Articular chondrocyte of knee joint (primary cell): ENCODE measurements at places on chromosomes 3 and 15. TPM values are rescaled to one million over a fixed set of nuclear protein-coding genes. Genes with fewer than 3 reads are reported as not detected.

Gene UROC1
- not detected in 2 replicates for total RNA-seq

Gene PLD1
- total RNA-seq, result 54.0 and 56.6 TPM in 2 replicates

Gene DOCK3
- total RNA-seq, result 0.26 and 0.32 TPM in 2 replicates

Gene CYP8B1
- total RNA-seq, result not detected in 2 replicates

Gene ATP2B2
- total RNA-seq, result not detected in 2 replicates

Gene ANKRD34C
- total RNA-seq, result not detected in 2 replicates

Gene SPRED1
- 36.3 and 45.1 TPM in 2 replicates for total RNA-seq

Gene GOLGA8G
- total RNA-seq, result 0.11 TPM in 1 of 2 replicates, not detected in the other

Gene ITPKA
- 0.11 and 0.26 TPM in 2 replicates for total RNA-seq

Gene NEDD4
- 27.7 and 30.5 TPM in 2 replicates for total RNA-seq

Gene XCR1
- total RNA-seq, result not detected in 2 replicates

Gene SLC6A20
- not detected in 2 replicates for total RNA-seq

Gene HHLA2
- not detected in 2 replicates for total RNA-seq

Gene CCDC13
- 0.91 and 0.97 TPM in 2 replicates for total RNA-seq

Gene RASL12
- 0.52 and 0.76 TPM in 2 replicates for total RNA-seq

Gene ARRDC4
- total RNA-seq, result 7.7 and 15.1 TPM in 2 replicates

Gene CAPN7
- total RNA-seq, result 45.2 and 46.9 TPM in 2 replicates

Gene CKMT1B
- total RNA-seq, result not detected in 2 replicates

Gene EPHA6
- 0.13 TPM in 1 of 2 replicates, not detected in the other for total RNA-seq

Gene SMAD6
- 86.9 and 91.2 TPM in 2 replicates for total RNA-seq

Gene C3orf20
- total RNA-seq, result 0.13 and 0.22 TPM in 2 replicates

Gene DNAH12
- 0.13 and 0.43 TPM in 2 replicates for total RNA-seq

Gene ERICH6
- 0.39 TPM in 1 of 2 replicates, not detected in the other for total RNA-seq

Gene BCL6
- total RNA-seq, result 49.7 and 60.5 TPM in 2 replicates

Gene SPINT1
- 0.26 and 0.97 TPM in 2 replicates for total RNA-seq
